NCI-H526 treated with DMSO at 0.1 percent for 48 hours (cell line): ENCODE measurements at places on chromosomes 7 and 10.

GRCh38 chr10:91908337-91909116 lies 759 bp downstream of the FGFBP3 start:
- DNase-seq = peak; percentile 56

DNA sequence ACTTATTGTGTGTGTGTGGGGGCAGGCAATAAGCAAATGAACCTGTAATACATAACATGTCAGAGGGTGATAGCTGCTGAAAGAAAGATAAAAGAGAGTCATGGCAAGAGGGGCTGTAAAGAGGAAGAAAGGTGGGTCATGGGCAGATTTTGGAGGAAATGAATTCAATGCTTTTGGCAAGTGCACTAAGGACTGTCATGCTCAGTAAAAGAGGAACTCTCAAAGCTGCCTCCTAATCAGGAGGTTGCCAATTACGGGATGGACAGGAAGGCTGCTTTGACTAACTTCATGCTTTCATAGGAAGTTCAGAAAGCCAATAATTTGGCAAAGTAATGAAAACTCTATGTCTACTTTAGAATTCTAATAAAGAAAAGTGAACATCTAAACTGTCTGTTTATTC lies 401.2 kb downstream of the SH2D4B start:
- DNase-seq = no peak

DNA sequence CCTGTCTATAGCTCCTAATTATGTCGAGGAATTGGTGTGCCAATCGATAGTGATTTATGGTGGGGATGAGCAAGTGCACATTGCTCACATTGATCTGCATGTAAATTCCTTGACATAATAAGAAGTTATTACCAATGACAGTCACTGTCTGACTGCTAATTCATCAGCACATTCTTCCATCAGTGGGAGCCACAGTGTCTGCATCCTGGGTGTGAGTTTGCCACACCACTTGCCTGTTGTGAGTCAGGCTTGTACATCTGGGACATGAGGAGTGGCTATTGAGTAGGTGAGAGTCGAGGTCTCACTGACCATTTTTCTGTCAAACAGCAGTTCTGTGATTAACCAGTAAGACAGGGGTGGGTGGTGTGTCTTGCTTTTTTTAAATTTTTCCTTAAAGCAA lies 263.4 kb downstream of the LRMDA start:
- DNase-seq = no peak

GRCh38 chr7:86025807-86026206 lies 617.9 kb upstream of the GRM3 start:
- DNase-seq = no peak

- no peak for DNase-seq
Observed at GRCh38 chr10:128907155-128907941, 559.7 kb upstream of the MGMT start.

DNA sequence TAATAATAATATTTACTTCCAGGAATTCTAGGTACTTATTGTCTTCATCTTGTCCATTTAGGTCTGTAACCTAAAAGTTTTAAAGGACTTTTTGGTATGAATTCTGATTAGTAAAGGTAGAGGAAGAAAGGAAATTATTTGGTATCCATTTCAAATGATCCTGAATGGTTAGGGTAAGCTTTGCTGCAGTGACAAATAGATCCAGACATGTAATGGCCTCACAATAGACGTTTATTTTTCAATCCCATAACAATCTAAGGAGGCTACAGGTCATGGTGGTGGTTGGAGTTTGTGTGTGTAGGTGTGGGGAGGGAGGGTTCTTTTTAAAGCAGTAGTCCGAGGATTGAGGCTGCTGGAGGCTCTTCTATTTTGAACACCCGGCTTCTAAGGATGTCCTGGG lies 5.3 kb downstream of the FBH1 start:
- no peak for DNase-seq

GRCh38 chr10:22821501-22821900 lies 106.4 kb upstream of the ARMC3 start:
- no peak for DNase-seq

DNA sequence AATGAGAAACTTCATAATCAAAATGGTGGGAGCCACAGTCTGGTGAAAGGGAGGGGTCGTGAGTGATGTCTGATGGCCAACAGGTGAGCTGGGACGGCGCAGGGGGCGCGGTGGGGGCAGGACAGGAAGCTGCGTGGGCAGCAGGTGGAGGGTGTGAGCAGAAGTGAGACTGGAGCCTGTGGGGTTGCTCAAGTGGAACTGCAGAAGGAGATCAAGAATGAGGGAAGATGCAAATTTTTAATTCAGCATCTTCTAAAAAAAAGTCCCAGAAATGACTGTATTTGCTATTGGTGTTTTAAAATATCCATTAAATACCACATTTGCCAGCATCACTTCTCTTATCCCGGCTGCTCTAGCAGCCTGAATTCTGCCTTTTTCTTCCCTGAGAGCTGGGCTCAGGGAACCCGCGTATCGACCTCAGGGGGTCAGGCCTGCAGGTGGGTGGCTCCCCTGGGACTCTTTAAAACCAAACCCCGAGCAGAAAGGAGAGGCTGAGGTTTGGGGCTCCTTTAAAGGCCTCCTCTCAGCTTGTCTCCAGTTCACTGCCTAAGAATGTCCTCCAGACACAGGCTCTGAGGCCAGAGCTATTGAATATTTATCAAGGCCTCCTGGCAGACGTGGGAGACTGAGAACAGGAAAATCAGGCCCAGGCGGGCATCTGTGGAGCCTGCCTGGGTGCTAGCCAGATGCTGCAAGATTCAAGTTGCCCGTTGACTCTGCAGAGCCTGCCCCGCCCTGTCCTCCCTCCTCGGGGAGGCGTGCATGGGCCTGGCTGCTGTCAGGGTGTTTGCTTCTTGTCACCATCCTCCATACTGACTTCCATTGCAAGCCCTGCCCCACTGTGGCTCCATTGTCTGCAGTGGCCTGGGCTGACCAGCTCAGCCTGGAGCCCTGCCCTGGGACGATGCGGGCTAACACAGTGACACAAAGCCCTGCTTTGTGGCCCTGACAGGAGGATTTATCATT lies 53.9 kb downstream of the SYPL1 start:
- peak; percentile 85 for DNase-seq
